ENCODE measurements at places on chromosomes 2 and 18.

DNA sequence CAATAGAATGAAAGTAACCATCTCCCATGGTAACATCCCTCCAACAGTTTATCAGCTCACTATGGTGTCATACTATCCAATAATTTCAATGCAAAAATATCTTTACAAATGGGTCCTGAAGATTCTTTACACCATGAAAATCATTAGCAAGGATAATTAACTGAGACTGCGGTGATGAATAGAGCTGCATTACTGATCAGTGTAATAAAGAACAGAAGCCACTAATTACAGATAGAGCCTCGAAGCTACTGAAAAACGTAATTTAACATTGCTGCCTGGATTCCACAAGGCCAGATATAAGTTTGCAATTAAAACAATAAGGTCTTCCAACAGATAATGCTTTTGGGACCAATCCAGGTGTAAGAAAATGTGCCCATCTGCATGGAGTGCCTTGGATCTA, 1245.8 kb upstream of the SLC39A10 start:
- no peak for DNase-seq

DNA sequence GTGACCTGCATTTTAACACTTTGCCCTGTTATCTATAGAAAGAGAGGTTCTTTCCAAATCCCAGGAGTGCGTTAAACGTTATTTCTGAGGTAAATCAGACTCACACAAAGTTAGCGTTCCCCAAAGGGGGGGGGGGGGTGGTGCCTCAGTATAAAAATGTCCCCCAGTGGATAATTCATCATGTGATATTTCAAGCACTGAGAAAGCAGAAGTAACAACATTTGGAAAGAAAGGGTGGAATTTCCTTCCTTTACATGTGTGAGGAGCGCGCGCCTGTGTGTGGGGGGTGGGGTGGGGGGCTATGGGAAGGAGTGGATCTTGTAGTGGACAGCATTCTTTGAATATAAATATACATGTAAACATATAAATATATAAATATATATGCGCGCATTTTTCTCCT, 630.9 kb downstream of the NYAP2 start:
- DNase-seq: no peak

- no peak for DNase-seq
Measured at GRCh38 chr2:88628571-88628939, 1.3 kb upstream of the EIF2AK3 start.

DNA sequence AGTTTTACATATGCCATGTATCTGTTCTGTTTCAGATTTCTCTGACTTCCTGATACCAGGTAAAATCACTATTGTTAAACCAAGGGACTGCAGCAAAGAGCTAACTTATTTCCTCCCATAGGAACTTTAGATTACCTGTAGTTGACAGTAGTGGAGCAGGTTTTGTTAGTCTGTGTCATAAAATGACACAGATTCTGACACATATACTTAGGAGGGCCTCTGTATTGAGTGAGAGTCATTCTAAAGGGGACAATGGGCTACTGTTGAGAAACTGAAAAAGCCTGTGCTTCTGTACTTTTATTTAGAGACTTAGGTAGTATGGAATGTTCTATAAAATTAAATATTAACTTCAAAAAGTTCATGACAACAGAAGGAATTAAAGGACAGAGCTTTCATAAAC, 48.2 kb downstream of the KCMF1 start:
- DNase-seq: peak; percentile 38

DNA sequence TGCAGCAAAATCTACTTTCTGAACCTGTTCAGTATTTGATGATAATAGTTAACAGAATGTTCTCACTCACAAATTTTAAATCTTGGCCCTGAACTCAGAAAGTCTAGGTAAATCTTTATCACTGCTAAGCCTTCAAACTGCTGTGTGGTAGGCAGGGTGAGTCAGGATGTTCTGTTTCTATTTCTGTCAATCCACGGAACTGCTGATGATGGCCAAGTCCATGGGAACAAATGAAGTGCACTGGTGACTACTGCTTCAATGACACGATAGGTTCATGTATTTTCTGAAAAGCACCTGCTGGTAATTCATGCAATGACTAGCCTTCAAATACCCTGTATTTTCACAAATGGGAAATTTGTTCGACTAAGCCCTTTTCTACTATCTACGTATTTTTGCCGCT, 14.2 kb downstream of the NIFK start:
- no peak for DNase-seq
